ENCODE measurements at places on chromosomes 1 and 21.
A peak's percentile ranks its signal among the peaks of the same experiment; 100 is the strongest.

GRCh38 chr21:37230632-37231248 is 36.4 kb downstream of the VPS26C start:
- DNase-seq = no peak

DNA sequence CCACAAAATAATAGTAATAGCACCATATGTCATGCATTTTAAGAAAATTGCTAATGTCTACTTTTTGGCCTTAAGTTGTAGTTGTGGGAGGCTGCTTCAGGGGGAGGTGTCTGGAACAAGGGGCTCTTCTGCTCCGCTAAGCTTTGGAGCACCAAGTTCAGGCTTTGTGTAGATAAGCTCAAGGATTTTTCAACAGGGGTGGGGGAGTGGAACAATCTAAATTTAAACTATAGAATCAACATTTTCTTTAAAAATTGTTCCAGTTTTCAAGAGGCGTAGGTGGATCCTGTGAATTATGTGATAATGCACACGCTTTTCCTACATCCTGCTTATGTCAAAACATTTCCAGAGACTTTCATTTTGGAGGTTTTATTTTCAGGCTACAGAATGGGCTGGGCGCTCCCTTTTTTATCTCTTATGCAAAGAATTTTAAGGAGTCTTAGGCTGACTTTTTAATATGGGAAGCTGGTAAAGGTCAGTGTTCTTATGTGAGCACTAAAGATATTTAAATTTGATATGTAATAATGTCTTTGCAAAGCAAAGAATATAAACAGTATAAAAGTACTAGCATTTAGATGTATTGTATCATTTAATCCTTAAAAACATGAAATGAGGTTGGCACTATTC is 9.9 kb downstream of the ATP1A1 start:
- DNase-seq = no peak

- no peak for DNase-seq
Measured at GRCh38 chr1:23524716-23525401, 6.2 kb downstream of the E2F2 start.

GRCh38 chr1:242086093-242086492 is 87.2 kb upstream of the MAP1LC3C start:
- no peak for DNase-seq

- no peak for DNase-seq
Measured at GRCh38 chr1:242412921-242413320, 111.6 kb downstream of the PLD5 start.

GRCh38 chr21:35850029-35850428 is 210.3 kb downstream of the SETD4 start:
- DNase-seq = no peak

- no peak for DNase-seq
Measured at GRCh38 chr1:218357211-218357892, 12.2 kb downstream of the TGFB2 start.

GRCh38 chr1:1099506-1100183 is 16.2 kb downstream of the C1orf159 start:
- DNase-seq = no peak

DNA sequence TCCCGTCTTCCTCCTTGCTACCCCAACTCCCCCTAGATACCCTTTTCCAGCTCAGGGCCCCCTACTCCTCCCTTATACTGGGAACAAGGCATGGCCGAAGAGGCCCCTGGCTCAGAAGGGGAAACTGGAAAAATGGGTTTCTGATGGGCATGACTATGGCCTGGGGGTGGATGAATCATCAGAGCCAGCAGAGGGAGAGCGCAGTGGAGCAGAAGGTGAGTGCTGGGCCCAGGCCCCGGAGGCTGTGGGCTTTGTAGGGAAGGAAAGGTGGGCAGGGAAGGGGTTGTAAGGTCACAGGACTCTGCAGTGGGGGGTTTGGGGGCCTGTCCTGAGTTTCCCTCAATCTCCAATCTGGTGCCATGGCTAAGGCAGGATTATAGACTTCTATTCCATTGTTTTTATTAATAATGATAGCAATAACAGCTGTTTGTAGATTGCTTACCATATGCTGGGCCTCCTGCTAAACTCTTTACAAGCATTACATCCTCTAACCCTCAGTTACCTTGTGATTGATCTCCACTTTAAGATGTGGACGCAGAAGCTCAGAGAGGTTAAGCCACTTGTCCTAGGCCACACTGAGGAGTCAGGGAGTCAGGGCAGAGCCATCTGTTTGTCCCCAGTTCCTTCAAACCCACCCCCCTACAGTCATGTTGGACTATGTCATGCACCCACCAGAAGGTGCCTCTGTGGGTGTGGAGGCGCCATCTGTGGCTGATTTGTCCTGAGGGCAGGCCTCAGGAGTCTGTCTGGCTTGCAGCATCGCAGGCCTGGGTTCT is 36.2 kb upstream of the ZNF362 start:
- DNase-seq = no peak

GRCh38 chr1:213394837-213395236 is 343.8 kb downstream of the RPS6KC1 start:
- no peak for DNase-seq

- no peak for DNase-seq
Measured at GRCh38 chr1:214102907-214103306, 115.1 kb downstream of the PROX1 start.

- DNase-seq = peak; percentile 65
Measured at GRCh38 chr1:181104790-181105133, 16.3 kb downstream of the IER5 start.

DNA sequence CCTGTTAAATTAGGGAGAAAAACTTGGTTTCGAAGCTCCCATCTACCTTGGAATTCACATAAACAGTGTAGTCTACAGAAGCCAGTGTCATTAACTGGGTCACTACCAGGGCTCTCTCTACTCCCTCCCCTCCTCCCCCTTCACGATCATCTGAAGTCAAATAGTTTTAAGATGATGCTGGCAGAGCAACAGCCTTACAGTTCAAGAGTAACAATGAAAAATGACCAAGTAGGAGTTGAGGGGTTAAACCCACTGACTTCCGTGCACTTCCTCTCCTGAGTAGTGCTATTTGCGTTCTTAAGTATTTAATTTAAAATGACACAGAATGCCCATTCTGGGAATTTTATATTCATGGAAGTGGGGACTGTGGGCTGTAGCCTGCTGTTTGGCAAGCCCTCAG is 236.9 kb downstream of the SIPA1L2 start:
- DNase-seq = no peak

- no peak for DNase-seq
Measured at GRCh38 chr1:110216844-110217444, 6.8 kb downstream of the KCNC4 start.

DNA sequence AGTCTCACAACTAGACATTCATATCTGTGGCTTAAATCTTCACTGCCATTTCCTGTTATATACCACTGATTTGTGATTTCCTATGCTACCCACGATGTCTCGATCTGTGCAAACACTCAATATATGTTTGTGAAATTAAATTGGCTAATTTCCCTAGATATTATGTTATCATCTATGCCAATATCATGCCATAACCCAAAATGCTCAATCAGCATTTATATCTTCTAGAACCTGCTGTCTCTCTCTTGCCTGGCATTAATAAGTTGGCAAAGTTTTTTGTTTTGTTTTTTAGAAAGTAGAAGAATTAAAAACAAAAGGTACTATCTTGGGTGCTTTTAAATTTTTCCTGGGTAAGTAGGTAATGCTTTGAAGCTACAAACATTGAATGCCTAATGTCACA is 358.5 kb upstream of the DAB1 start:
- DNase-seq = no peak

GRCh38 chr1:61887076-61887867 is 145.0 kb downstream of the PATJ start:
- DNase-seq = no peak

- DNase-seq = no peak
Measured at GRCh38 chr1:180881806-180882509, 30.7 kb upstream of the KIAA1614 start.

GRCh38 chr1:213828867-213829266 is 158.9 kb upstream of the PROX1 start:
- no peak for DNase-seq

DNA sequence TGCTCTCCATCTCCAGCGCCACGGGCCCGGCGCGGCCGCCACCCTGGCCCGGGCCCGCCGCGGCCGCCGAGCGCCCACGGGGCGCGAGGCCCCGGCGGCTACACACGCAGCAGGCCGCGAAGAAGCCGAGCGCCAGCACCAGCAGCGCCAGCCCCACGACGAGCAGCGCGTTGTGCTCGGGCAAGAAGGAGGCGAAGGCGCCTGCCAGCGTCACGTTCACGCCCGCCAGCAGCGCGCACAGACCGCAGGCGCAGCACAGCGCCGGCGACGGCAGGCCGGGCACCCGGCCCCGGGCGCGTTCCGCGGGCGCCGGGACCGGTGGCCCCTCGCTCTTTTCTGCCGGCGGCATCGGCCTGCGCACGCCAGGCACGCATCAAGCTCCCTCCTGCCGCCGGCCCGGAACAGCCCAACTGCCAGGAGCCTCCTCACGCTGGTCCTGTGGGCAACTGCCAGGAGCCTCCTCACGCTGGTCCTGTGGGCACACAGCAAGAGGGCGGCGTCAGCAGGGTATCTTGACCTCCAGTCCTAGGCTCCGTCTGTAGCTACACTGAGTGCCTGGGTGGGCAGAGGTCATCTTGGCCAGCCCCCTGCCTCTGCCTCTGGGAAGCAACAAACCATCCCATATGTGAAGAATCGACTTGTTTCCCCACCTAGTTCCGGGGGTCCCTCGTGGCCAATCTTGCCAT is 18.1 kb downstream of the KNCN start:
- peak; percentile 36 for DNase-seq

DNA sequence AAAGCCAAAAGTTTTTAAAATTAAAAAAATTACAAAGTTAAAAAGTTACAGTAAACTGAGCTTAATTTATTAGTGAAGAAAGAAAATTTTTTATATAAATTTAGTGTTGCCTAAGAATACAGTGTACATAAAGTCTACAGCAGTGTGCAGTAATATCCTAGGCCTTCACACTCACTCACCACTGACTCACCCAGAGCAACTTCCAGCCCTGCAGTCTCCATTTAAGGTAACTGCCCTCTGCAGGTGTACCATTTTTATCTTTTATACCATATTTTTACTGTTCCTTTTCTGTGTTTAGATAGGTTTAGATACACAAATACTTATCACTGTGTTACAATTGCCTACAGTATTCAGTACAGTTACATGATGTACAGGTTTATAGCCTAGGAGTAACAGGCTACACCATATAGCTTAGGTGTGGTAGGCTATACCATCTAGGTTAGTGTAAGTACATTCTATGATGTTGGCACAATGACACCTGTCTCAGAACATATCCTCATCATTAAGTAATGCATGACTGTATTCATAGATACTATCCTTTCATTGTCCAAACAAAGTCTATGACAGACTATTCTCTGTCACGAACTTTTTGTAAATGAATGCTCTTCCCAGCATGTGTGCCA is 78.6 kb upstream of the PBX1 start:
- no peak for DNase-seq

DNA sequence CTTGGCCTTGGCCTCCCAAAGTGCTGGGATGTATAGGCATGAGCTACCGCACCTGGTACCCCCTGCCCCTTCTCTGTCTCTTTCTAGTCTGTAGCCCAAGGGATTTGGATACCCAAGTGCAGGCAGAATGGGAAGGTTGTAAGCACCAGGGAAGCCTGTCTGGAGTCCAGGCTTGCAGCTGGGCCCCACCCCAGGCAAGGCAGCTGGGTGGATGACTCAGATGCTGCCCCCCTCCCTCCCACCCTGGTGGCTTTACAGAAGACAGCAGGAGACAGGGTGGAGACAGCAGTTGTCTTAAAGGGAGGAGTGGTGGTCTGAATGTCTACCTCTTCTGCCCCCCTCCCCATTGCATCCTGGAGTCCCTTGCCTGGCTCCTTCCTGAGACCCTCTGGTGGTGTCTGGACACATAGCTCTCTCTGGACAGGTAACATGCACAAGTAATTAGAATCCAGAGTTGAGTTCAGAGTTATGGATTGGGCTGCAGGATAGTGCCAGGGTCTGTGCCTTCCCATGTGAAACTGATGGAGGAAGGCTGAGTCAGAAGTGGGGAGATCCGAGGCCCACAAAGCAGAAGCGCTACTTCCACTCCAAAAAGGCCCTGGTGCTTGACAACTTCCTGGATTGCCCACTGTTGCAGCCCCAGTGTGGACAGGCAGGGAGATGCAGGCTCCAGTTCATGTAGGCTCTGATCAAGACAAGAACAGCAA is 5.1 kb downstream of the LMNA start:
- no peak for DNase-seq

DNA sequence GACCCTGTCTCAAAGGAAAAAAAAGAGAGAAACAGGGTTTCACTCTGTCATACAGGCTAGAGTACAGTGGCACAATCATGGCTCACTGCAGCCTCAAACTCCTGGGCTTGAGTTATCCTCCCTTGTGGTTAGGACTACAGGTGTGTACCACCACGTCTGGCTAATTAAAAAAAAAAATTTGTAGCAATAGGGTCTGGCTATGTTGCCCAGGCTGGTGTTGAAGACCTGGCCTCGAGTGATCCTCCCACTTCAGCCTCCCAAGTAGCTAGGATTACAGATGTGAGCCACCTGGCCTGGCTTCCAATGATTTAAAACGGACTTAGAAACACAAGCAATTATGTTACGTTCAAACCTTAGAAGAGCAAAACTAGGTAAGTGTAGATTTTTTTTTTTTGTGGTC is 22.1 kb downstream of the GOLPH3L start:
- no peak for DNase-seq

- DNase-seq = no peak
Measured at GRCh38 chr1:65216989-65217388, 69.0 kb downstream of the AK4 start.

GRCh38 chr21:44983421-44984206 is 43.8 kb downstream of the SLX9 start:
- DNase-seq = no peak

GRCh38 chr1:11960715-11961114 is 19.5 kb upstream of the MFN2 start:
- no peak for DNase-seq

DNA sequence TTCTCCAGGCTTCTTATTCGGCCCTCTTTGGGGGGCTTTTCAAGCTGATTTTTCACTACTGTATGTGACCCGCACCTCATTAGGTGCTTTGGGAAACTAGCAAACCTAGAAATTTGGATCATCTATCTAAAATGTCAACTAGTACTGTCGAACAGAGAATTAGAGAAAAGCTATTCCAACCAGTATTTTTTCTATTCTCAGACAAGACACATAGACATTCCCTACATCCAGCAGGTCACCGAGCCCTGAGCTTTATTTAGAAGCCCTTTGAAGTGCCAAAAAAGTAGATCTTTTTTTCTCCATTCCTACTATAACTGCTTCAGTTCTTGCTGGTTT is 310 bp upstream of the SSR2 start:
- DNase-seq = no peak

DNA sequence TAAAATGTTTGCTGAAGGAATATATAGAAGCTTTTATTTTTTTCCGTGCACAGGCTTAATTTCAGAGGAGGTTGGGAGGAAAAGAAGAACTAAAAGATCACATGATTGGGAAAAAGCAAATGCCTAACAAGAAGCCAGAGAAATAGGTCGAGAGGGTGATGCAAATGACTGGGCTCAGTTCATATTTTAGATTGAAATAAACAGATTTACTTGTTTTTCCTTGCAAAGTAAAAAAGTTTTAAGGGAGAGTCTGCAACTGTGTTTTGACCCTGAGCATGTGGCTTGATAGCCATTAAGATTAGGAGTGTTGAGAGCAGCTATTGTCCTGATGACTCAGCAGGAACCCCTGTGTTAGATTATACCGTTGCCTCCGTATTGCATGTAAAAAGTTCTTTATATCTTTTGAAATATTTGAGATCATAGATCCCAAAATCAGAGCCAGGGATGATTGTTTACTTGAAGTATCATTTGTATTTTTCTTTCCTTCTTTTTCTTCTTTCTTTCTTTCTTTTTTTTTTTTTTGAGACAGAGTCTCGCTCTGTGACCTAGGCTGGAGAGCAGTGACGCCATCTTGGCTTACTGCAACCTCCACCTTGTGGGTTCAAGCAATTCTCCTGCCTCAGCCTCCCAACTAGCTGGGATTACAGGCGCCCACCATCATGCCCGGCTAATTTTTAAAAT is 20.2 kb downstream of the CLIC4 start:
- DNase-seq = no peak

GRCh38 chr1:61853583-61853982 is 111.3 kb downstream of the PATJ start:
- no peak for DNase-seq

Data from neural crest cell (in vitro differentiated cells).